CD4-positive, alpha-beta T cell treated with Interleukin-15 for 4 hours (primary cell): ENCODE measurements at places on chromosomes 12 and 14.

DNA sequence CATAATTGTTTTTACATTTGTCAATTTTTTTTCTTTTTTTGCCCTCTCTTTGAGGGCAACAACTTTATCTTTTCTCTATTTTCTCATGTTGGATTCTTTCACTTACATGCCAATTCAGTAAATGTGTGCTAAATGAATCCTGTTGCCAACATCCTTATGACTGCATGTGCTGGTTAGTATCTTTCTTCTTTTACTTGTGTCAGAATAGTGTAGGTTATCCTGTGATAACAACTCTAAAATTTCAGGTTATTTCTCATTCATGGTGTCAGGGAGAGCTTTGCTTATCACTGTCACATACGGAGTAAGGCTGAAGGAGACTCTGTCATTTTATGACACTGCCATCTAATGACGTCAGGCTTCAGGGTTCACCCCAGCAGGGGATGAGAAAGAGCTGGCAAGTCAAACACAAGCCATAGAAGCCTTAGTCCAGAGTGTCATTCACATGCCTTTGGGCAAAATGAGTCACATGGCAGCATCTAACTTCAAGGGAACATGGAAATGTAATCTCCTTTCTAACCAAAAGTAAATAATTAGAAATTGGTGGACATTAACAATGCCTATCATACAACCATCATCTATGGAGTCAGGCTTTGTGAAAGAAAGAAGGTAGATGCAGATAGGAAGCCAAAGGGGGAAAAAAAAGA, 242.5 kb upstream of the ATP2B1 start:
- DNase-seq: peak; percentile 36

DNA sequence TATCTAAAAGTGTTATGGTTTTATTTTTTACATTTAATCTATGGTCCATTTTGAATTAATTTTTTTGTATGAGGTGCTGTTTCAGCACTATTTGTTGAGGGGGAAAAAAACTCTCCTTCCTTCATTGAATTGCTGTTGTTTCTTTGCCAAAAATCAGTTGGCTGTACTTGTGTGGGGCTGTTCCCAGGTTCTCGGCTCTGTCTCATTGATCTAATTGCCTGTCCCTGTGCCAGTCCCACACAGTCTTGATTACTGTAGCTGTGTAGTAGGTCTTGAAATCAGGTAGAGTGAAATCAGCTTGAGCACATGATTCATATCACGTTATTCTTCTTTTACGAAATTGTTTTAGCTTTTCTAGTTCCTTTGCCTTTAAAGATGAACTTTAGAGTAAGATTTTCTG, 109.7 kb downstream of the ADGRD1 start:
- DNase-seq: no peak

- DNase-seq: no peak
Measured at GRCh38 chr14:68364792-68365192, 428.1 kb downstream of the ZFP36L1 start.

- DNase-seq: peak; percentile 2
Measured at GRCh38 chr12:25496098-25496587, 56.9 kb downstream of the LMNTD1 start.

DNA sequence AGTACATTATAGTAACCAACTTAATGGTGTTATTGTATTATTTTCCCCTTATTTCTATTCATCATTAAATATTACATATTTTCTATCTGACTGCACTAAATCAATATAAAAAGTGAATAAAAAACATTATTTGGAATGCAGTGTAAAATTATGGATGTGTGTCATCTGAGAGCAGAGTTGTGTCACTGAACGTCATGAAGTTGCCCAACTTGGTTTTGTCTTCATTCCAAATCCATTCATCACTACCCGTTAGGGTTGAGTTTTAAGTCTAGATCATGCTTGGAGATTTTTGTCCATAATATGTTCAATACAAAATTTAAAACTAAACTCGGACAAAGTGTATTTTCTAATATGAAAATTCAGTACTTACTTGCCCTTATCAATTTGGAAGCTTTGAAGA, 16.1 kb downstream of the KLRF1 start:
- no peak for DNase-seq

- DNase-seq: peak; percentile 81
Measured at GRCh38 chr12:12474931-12475795, 87.5 kb downstream of the DUSP16 start.

- DNase-seq: no peak
Measured at GRCh38 chr12:76836633-76837032, 42.2 kb downstream of the CSRP2 start.

DNA sequence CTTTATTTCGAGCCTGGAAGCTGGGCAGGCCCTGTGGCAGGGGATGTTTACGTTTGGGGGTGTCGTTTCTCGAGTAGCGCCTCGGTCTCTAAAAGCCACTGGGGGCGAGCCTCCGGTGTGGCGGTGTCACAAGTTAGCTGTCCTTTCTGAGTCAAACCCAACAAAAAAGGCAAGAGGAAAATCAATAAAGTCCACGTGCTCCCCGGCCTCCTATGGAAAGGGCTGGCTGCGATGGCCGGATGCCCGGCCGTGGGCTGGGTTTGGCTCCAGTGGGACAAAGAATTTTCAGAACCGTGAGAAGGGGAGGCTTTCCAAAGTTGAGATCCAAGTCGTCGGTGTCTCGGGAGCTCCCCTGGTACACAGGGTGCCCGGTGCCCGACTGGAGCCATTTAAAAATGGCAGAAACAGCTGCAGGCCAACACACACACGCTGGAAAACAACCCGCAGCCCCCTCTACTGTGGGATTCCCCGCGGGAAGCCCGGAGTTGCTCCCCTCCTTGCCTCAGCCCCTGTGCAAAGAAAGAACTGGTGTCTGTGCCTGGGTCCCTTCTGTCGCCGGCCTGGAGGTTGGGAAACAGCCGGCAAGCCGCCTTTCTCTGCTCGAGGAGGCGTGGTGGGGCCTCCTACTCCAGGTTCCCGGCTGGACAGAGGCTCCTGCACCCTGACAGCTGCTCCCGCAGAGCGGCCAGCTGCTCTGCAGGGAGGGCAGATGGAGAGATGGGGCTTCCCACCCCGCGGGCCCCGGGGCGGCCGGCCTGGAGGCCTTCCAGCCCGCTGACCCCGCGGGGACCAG, 1.9 kb downstream of the BCL7A start:
- DNase-seq: no peak

GRCh38 chr14:34628681-34629135, 1.2 kb downstream of the SNX6 start:
- DNase-seq: peak; percentile 34

GRCh38 chr12:119412811-119413794, 78.6 kb downstream of the CCDC60 start:
- no peak for DNase-seq

GRCh38 chr12:128567730-128568129, 256.0 kb downstream of the SLC15A4 start:
- DNase-seq: no peak

- peak; percentile 34 for DNase-seq
Measured at GRCh38 chr12:52024845-52025230, 18.1 kb downstream of the TAMALIN start.

DNA sequence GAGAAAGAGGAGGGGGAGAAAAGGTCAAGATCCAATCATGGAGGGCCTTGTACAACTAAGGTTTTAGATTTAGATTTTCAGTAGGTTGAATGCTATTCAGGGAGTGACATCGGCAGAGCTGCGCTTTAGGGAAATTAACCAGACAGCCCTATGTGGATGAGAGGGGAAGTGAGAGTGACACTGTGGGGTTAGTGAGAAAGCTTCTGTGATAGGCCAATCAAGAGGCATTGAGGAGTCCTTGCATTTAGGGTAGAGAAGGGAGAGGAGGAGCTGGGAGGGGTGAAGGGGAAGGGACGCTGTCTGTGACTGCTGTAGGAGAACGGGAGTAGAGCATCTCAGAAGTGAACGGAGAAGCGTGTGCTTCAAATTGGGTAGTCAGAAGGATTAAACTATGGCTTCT, 3.4 kb downstream of the HSD17B6 start:
- no peak for DNase-seq

- peak; percentile 91 for DNase-seq
Measured at GRCh38 chr12:46370792-46371717, 1.5 kb downstream of the SLC38A2 start.

- DNase-seq: no peak
Measured at GRCh38 chr14:49897965-49898364, 5.1 kb downstream of the ARF6 start.

- no peak for DNase-seq
Measured at GRCh38 chr12:97927977-97928376, 465.4 kb downstream of the RMST start.

DNA sequence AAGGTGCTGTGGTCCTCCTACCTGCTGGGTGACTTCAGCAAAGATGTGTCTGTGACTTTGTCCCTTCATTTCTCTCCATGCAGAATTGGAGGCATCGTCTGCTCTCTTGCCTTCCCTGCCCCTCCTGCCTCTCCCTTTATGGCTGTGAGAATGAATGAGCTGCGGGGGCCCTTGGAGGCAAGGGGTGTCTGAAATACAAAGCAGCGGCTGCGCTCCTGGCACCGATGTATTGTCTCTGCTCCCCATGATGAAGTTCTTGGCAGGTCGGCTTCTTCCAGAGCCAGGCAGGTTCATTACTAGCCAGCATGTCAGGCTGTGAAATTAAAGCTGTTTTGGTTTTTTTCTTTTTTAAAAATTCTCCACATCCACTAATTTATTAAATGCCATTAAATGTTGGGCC, 194.5 kb downstream of the TSPAN9 start:
- no peak for DNase-seq

GRCh38 chr14:91292491-91292890, 48.0 kb upstream of the GPR68 start:
- DNase-seq: no peak

DNA sequence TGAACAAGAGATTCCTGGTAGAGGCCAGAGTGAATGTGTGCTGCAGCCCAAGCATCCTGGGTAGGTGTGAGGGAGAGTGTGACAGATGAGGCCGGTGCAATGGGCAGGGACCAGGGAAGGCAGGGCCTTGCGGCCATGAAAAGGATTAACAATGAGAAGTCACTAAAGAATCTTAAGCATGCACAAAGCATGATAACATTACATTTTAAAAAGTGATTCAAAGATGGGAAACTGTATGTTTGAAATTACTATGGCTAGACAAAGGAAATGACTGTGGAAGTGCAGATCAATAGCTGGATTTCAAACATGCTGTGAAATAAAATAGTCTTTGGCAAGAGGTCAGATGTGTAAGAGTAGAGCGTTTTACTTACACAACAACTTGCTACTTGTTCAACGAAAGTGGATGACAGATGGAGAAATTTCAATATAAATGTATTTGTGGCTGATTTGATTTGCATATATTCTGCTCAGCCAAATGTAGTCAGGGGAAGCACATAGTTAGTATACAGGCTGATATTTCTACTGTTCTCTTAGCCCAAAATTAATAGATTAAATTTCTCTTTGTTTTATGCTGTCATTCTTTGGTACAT, 175.5 kb downstream of the CCDC59 start:
- no peak for DNase-seq

DNA sequence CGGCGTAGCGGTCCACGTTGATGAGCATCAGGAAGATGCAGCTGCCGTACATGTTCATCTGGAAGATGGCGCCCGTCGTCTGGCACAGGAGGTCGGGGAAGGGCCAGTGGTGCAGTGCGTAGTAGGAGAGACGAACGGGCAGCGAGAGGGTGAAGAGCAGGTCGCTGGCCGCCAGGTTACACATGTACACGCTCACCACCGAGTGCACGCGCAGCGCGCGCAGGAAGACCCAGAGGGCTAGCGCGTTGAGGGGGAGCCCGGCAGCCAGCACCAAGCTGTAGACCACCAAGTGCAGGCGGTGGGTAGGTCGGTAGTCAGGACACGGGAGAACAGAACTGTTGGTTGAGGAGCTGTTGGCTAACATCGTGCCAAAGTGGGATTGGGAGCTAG, 13.7 kb upstream of the CHD4 start:
- no peak for DNase-seq

DNA sequence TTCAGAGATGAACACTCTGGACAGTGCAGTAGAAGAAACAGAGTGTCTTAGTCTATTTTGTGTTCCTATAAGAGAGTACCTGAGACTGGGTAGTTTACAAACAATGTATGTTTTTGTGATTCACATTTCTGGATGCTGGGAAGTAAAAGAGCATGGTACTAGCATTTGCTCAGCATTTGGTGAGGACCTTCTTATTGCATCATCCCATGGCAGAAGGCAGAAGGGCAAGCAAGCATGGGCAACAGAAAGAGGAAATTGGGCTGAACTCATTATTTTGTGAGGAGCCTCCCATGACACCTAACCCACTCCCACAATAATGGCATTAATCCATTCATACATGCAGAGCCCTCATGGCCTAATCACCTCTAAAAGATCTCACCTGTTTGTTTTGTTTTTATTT, 8.0 kb downstream of the ANKS1B start:
- no peak for DNase-seq

- DNase-seq: peak; percentile 52
Measured at GRCh38 chr14:99729991-99730875, 46.1 kb downstream of the CYP46A1 start.

DNA sequence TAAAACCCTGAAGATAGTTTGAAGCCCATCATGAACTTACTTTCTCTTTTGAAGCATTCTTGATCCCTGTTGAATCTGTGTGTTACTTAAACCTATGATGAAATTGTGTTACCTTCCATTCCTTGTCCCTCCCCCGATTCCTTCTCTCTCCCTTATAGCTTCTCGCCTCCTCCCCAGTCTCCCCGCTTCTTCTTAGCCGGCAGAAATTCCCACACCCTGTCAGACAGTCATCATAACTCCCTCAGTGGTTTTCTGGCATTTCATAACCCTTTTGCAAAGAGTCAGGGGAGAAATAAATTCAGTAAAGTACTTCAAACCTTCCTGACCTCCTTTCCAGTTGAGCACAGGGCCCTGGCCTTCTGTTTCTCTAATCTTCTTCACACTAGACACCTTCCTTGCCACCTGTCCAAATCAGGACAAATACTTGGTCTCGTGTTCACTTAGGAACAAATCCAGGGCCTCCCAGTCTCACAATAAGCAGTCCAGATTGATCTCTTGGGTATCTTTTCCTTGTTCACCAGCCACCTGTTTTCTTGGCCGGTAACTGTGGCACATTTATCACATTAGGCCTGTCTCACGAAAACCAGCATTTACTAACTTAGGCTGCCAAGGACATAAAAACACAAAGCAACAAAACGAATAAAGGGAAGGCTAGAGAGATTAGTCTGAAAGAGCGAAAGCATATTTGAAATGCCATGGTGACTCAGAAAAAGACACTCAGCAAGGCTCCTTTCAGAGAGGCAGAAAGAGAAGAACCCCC, 355.9 kb downstream of the TMTC2 start:
- DNase-seq: no peak

- no peak for DNase-seq
Measured at GRCh38 chr12:71190822-71191221, 33.0 kb upstream of the TSPAN8 start.

DNA sequence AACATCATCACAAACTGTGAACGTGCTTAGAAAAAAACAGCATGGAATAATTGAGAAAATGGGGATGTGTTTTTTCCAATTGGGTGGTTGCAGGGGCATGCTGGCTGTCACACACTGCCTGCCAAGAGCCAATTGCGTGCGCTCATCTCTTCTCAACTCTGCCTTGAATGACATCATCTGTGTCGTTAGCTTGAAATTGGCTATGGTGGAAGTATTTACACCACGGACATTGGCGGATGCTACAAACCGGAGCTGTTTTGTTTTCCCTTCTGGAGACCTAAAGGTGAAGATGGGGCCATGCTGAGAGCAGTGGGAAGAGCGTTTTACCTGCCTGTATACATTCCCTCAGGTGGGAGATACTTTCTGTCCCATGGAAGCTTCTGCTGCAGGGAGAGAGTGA, 71.5 kb downstream of the PRMT8 start:
- DNase-seq: no peak

GRCh38 chr12:9708853-9709252, 24.0 kb downstream of the CLECL1 start:
- no peak for DNase-seq
